ENCODE measurements at places on chromosomes 13 and 19.

DNA sequence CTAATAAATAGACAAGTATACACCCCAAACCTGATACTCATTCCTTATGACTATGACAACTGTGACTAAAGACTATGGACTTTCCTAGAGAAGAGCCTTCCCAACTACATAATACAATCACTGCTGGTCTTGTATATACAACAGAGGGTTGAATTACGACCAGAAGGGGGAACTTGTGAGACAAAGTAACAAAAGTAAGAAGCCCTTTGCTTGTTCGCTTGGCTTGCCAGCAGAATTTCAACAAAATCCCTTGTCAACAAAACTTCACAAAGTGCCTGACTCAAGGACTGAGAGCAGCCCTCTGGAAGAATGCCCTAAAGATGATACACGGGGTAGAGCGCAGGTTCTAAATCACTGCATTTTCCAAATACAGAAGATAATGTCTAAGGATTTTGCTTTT is 99.4 kb downstream of the WASF3 start:
- no peak for DNase-seq

- peak; percentile 26 for DNase-seq
Measured at GRCh38 chr13:35164324-35164932, 222.4 kb downstream of the NBEA start.

DNA sequence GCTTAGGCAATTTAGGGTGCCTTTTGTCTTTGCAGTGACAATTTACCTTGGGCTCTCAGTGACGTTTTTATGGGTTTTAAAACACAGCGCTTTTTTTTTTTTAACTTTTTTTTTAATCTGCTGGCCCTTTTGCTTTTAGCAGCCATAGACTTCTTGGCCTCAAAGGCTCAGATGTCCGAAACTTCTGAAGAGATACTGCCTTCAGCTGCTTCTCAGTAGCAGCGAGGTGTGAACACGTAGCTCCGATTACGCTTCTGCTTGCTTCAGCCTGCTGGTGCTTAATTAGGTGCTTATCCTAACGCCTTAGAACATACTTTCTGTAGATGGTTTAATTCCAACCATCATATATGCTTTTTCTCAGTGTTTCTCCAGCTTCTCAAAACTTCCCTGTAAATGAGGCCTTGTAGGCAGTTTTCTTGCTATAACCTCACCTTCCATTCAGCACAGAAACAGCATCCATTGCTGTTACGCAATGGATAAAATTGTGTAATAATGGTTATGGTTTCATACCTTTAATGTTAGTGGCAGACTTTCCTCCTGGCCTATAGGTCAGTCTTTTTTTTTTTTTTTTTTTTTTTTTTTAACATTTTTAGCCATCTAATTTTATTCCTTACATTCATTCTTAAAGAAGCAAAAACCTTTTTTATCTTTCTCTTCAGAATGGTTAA is 723.9 kb downstream of the GPC5 start:
- no peak for DNase-seq

- DNase-seq: no peak
Measured at GRCh38 chr13:30810261-30810701, 74.9 kb downstream of the ALOX5AP start.

- no peak for DNase-seq
Measured at GRCh38 chr13:90187478-90188350, 1159.8 kb upstream of the MIR17HG start.

DNA sequence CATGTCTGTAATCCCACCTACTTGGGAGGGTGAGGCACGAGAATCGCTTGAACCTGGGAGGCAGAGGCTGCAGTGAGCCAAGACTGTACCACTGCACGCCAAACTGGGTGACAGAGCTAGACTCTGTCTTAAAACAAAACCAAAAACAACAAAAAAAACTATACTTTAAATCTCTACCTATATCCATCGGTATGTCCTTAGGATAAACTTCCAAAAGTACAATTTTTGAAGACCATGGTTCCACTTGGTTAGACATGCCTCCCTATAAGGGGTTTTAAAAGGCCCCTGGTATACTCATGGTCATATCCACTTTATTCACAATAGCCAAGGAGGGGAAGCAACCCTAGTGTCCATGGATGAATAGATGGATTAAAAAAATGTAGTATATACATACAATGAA is 39.8 kb downstream of the RUBCNL start:
- no peak for DNase-seq

GRCh38 chr13:94776956-94777355 is 64.6 kb upstream of the SOX21 start:
- DNase-seq: no peak

GRCh38 chr13:29339386-29340272 is 255.9 kb downstream of the SLC7A1 start:
- DNase-seq: no peak

Data from cerebellar nuclear complex (tissue), 1 donor.